ENCODE measurements at places on chromosomes 5 and 9. TPM values are rescaled to one million over a fixed set of nuclear protein-coding genes. Genes with fewer than 3 reads are reported as not detected.

EPB41L4A gene
- 7.7 TPM for total RNA-seq

C8G gene
- not detected for total RNA-seq

DNA sequence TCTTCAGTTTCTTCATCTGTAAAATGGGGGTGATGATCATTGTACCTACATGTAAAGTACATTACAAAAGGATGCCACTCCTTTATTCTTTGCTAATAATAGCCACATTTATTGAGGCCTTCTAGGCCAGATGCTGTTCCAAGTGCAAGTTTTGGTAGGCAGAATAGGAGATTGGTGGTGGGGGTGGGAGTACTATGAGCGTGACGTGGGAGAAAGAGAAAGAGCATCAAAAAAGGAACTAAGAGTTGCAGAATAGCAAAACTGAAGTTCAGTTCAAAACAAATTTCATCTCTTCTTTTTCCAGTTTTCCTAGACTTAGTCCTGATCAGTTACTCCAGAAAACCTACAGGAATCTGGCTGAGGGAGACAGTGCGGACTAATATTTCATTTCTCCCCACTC, 174.1 kb downstream of the SNX18 start:
- no peak overlapping the region for H3K4me3 ChIP-seq
- H3K27ac ChIP-seq: no peak overlapping the region
- H3K4me1 ChIP-seq: peaks cover 7% of the 10 kb centered on the region
- no peak for DNase-seq
- no peaks in the 10 kb centered on the region for H3K27me3 ChIP-seq

DNA sequence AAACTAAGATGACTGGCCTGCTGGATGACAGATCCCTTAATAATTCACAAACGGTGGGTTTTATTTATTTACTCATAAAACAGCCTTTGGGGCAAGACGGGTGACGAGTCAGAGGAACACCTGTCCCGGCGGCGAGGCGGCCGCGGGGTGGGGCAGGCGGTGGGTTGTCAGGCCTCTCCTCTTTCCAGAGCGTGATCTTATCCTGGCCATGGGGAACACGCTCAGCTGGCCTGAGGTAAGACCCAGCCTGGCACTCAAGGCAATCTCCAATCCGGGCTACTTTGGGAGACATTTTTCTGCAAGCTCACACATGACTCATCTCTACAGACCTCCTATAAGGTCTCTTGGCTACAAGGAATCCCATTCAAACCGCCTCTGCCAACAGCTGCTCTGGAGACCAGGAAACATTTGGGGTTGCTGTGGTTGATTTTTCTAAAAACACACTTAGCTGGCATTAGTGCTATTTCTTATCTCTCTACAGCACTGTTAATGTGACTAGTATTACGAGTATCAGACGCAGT, 6.3 kb downstream of the RAPGEF1 start:
- H3K27ac ChIP-seq: no peak overlapping the region
- H3K36me3 ChIP-seq: no peaks in the 10 kb centered on the region
- no peak for DNase-seq
- peaks cover 11% of the 10 kb centered on the region for H3K4me1 ChIP-seq
- H3K27me3 ChIP-seq: no peaks in the 10 kb centered on the region
- H3K4me3 ChIP-seq: no peak overlapping the region

DNA sequence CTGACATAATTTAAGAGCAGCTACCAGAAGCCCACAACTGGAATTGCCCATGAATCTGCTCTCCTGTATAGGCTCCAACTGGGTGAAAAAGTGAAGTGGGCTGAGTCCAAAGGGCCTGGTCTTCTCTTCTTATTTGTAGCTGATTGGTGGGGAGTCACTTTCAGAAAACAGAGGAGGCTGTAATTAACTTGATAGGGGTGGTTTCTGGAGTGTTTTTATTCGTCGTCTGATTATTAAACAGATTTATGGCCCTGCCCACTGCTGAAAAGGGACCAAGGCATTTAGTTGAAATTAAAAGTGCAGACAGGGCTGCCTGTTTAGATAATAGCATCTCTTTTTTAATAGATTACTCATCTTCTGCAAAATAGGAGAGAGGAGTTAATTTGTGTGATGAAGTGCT, 81.0 kb upstream of the SAP30L start:
- no peaks in the 10 kb centered on the region for H3K27me3 ChIP-seq
- peaks cover 9% of the 10 kb centered on the region for H3K4me1 ChIP-seq
- no peaks in the 10 kb centered on the region for H3K36me3 ChIP-seq
- H3K4me3 ChIP-seq: no peak overlapping the region

DNA sequence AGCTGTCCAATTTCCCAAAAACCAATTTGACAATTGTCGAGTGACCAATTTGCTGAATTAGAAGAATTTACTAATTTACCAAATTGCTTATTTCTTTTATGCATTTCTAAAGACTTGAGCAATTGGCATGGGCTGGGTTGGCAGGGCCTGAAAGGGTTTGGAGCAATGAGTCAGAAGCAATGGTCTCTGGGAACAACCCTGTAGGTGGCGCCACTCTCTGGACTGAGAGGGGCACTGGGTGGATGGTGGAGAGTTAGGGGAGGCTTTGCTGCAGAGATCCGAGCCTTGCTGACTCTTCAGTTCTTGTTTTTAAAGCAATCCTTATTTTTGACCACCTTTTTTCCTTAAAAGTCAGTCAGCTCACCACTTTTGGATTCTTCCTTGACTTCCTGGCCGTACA, 71.5 kb upstream of the RPS23 start:
- no peaks in the 10 kb centered on the region for H3K27me3 ChIP-seq
- peak; percentile 24 for DNase-seq
- H3K36me3 ChIP-seq: no peaks in the 10 kb centered on the region
- H3K4me1 ChIP-seq: peaks cover 4% of the 10 kb centered on the region
- H3K4me3 ChIP-seq: no peak overlapping the region
- H3K27ac ChIP-seq: no peak overlapping the region

All from ovary (tissue), 10 donors.